IPS DF 19.7 (cell line): ENCODE measurements at places on chromosomes 6 and 20.

GRCh38 chr6:117344444-117345291 is 79.3 kb downstream of the VGLL2 start:
- no peak for DNase-seq

- DNase-seq, result no peak
These were observed 33.2 kb downstream of the PSMG4 start for GRCh38 chr6:3291987-3292386.

DNA sequence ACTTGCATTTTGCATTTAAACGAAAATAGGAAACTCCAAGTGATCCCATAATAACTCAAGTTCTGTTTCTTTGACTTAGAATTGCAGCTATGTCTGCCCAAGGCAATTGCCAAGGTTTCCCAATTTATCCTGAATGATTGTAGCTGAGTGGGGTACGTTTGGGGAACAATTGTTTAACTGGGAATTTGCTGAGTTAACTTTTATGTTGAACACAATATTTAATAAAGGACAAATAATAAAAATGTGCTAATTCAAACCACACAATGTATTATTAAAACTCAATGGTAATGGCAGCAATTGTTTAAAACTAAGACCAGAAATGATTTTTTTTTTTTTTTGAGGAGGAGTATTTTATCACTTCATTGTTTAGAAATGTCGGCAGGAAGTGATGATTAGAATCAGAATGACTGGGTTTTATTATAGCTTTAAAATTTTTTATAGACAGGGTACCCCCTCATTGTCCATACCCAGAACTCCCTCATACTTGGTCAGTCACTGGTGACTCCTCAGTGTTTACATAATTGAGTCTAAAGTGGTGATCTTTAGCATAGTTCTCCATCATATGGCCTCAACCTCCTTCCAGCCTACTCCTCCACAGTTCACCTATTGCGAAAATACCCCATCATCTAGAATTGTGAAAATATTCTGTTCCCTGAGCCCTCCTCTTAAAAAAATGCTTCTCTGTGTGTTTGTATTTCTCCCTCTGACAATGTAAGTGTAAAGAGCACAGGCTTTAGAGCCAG is 389.2 kb upstream of the CITED2 start:
- DNase-seq, result no peak

GRCh38 chr6:82246802-82247504 is 591 bp downstream of the IBTK start:
- no peak for DNase-seq

DNA sequence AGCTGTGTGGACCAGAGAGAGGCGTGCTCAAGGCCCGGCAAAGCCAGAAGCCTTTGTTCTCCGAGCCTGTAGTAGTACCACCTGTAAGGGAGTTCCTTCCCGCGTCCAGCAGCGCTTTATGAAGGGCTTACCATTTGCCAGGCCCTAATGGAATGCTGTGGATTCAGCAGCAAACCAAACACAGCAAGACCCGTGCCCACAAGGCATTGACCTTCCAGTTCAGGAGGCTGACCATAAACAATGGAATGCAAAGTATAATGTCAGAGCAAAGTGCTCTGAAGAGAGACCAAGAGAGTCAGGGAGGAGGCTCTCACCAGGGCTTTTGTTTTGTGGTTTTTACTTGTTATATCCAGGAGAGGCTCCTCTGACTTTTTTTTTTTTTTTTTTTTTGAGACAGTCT is 209.8 kb downstream of the ZMYND8 start:
- no peak for DNase-seq

DNA sequence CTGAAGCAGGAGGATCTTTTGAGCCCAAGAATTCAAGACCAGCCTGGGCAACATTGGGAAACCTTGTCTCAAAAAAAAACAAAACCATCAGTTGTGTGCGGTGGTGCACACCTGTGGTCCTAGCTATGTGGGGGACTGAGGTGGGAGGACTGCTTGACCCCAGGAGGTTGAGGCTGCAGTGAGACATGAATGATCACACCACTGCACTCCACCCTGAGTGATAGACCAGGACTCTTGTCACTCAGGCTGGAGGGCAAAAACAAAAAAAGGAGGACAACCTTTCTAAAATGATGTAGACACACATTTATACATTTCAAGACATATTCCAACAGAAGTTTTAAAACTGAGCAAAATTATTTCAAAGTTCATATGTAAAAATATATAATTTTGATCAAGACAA is 45.1 kb downstream of the NOL7 start:
- DNase-seq, result no peak

GRCh38 chr6:41455410-41455809 is 90.8 kb upstream of the FOXP4 start:
- DNase-seq, result no peak

DNA sequence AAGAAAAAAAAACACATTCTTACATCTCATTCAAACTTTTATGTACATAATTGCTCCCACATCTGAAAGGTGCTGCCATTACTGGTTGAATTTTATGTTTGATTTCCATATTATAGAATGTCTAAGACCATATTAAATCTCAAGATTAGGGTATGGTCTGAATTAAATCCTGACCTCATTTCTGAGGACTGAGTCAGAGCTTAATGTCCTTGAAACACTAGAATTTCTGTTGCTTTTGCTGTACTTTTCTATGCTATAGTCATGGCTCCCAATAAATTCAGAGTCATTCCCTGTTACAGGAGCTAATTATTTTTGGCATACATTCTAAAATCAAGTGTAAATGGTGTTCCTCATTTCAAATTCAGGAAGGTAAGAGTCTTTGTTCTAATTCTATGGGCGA is 285.3 kb upstream of the MANEA start:
- no peak for DNase-seq

DNA sequence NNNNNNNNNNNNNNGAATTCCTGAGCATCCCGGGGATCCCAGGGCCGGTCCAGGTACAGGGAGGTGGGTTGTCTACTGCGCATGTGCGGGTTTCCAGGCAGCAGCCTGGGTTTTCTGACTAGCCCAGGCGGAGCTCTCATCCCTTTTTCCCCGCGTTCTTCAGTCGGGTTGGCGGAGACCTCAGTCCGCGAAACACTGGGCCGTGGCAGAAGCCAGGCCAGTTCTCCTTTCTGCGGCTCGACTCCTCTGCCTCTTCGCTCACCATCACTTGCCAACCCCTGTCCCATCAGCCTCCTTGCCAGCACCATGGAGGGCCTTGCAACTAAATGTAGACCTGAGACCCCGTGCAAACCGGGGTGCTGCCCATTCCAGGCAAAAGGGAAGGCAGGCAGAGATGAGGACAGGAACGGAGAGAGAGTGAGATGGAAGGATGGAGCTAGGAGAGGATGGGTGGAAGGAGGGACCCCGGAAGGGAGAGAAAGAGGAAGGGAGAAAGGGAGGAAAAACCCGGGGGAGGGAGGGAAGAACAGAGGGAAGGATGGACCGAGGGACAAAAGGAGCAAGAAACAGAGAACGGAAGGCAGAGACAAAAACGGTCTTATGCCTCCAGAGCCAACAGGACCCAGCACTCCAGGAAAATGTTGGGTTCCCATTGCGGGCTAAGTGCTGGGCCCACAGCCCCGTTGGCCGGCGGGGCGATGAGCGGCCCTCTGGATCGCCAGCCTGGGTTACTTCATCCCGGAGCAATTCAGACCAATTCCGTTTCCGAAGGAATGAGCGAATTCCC is 445.4 kb upstream of the DEFB115 start:
- DNase-seq, result peak; percentile 20

GRCh38 chr6:30678964-30679726 is 6.3 kb upstream of the DHX16 start:
- no peak for DNase-seq

DNA sequence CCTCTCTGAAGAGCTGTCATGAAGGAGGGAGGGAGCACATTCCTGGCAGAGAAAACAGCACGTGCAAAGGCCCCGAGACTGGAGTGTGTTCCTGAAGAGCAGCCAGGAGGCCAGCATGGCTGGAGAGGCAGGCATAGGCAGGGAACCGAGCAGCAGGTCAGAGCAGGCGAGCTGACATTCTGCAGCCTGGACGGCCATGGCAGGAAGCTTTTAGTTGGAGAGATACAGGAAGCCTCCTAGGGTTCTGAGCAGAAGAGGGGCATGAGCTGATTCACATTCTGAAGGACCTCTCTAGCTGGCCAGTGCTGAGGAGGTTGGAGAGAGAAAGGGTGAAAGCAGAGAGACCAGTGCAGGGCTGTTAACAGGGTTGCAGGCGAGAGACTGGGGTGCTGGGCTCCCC is 29.7 kb downstream of the POFUT1 start:
- no peak for DNase-seq

DNA sequence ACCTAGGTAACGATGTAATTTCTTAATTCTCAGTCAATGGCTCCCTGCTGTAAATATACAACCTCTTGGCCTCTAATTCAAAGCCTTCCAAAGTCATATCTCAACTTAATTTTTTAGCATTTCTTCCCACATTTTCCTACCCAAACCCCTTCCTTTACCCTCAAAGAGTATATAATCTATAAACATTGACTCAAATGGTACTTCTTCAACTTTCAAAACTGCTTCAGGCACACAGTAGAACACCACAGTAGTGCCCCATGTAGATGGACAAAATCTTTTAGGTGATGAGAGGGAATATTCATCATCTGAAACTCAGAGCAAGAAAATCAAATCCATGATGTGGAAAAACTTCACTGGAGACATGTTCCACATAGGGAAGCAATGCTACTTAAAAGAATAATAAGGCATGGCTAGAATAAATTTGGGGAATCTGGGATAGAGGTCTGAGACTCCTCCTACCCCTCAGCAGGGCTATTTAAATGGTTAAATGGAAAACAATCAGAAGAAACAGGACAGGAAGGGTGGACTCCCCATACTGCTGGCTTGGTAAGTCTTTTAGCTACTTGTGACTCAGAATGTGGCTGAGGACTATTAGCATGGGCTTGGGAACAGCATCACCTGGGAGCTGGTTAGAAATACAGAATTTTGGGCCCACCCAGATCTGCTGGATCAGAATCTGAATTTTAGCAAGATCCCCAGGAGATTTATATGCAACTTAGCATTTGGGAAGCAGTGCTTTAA is 6.4 kb downstream of the SLC22A2 start:
- DNase-seq, result no peak

DNA sequence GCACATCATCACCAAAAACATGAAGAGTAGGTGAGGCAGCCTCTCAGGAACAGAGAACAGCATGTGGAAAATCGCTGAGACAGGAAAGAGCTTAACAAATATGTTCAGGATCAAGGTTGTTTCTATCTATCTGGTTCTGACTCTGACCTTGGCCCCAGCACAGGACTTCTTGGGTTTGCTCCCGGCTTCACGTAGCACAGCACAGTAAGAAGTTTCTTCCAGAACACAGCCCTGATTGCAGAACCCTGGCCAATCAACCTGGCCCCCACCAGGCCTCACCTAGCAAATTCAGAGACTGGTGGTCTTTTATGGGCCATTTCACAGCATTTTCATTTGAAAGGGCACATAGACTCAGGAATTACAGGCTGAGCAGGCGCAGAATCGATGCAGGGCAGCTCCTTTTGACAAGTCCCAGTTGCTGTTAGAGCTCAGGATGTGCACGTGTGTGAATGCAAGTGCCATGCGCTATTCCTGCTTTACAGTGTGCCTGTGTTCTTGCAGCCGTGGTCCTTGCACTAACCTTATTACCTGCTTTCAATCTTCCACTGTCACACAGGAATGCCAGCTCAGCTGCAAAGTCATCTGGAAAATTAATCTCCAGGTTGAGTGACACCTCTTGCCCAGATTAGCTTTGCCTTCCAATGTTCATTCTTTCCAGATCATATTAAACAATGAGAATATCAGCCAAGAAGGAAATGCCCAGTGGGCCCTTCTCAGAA is 100.5 kb upstream of the SLC2A12 start:
- DNase-seq, result no peak

DNA sequence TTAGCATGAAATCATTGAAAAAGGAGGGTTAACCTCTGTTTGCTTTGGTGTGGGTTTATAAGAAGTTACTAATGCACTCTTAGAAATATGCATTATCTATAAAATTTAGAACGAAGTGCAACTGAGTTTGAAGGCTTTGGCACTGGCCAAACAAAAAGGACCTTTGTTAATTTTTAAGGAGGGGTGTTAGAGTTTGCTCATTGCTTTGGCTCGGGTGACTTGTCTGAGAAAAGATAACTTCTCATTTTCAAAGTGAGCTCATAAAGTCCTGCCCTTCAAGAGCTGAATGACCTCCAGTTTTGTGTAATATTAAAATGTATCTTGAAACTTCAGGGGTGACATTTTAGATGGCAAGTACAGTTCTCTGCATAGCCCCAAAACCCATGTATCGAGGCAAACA is 25.9 kb downstream of the NEDD9 start:
- no peak for DNase-seq

DNA sequence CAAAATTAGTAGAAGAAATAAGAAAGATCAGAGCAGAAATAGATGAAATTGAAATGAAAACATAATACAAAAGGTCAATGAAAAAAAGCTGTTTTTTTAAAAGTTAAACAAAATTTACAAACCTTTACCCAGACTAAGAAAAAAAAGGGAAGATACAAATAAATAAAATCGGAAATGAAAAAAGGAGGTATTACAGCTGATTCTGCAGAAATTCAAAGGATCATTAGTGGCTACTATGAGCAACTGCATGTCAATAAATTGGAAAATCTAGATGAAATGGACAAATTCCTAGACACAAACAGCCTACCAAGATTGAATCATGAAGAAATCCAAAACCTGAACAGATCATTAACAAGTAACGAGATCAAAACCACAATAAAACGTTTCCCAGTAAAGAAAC is 59.2 kb downstream of the ZFP64 start:
- no peak for DNase-seq

GRCh38 chr20:23309781-23310180 is 40.8 kb upstream of the NXT1 start:
- no peak for DNase-seq

DNA sequence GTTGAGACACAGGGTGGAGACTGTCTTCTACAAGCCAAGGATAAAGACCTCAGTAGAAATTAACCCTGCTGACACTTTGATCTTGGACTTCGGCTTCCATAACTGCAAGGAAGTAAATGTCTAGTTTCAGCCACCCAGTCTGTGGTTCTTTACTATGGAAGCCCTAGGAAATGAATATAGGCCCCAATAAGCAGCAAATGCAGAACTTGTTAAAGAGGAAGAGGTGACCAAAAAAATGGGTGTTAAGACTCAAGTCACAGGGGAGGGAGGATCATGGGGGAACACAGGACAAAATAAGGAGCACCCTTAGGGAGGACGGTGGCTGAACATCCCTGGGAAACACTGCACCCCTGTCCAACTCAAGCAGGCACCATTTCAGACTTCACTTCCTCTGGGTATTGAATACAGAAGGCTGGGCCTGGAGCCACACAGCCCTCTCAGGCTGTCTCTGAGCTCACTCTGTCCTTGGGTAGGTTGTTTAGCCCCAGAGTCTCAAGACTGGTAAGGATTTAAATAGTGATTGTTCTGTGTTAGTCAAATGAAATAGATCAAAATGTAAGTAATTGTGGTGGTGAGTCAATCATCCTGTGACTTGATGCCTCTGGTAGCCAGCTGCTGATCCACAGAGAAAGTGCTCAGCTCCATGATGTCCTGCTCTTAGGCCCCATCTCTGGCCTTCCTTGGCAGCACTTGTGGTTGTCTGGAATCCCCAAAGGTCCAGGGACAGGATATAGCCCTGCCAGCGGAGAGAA is 30.5 kb upstream of the SIRPD start:
- DNase-seq, result no peak

GRCh38 chr6:137233911-137234863 is 15.0 kb upstream of the IFNGR1 start:
- DNase-seq, result no peak

- DNase-seq, result no peak
These were observed 50.7 kb downstream of the SLC26A8 start for GRCh38 chr6:35973670-35974222.

GRCh38 chr6:86848986-86849385 is 88.3 kb upstream of the HTR1E start:
- no peak for DNase-seq
